Stimulated activated effector memory CD8-positive, alpha-beta T cell treated with anti-CD3 and anti-CD28 coated beads, Interleukin-12 subunit alpha, Interleukin-12 subunit beta, amount 100 ng/mL, for 72 hours (primary cell): ENCODE measurements at places on chromosomes 7 and 10.
A peak's percentile ranks its signal among the peaks of the same experiment; 100 is the strongest.

- no peak for DNase-seq
These were observed 13.5 kb downstream of the CREM start for GRCh38 chr10:35140126-35140525.

DNA sequence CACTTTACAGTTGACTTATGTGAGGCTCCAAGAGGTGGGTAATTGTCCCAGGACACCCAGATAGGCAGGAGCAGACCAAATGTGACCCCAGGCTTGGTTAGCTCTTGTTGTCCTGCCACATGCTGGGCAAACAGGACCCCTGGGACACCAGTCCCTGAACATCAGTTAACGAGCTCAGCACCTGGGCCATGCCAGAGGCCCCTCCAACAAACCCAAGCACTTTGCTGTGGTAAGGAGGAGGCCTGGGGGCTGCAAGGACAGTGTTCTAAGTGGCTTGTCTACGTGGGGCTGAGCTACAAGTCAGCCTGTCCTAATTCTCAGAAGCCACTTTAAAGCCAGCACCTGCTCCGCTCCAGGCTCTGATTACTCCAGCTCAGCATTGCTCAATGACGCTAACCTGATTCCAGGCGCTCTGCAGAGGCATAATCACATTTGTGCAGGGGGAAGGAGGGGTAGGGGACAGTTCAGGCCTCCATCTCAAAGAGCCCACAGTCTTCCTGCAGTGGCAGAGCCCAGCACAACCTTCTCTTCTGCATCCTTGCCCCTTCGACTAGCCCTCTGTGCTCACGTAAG lies 57.2 kb downstream of the DDC start:
- DNase-seq: no peak

GRCh38 chr7:143372070-143372469 lies 9.1 kb upstream of the ZYX start:
- DNase-seq: no peak

GRCh38 chr7:133839121-133839520 lies 288.0 kb upstream of the LRGUK start:
- DNase-seq: no peak

DNA sequence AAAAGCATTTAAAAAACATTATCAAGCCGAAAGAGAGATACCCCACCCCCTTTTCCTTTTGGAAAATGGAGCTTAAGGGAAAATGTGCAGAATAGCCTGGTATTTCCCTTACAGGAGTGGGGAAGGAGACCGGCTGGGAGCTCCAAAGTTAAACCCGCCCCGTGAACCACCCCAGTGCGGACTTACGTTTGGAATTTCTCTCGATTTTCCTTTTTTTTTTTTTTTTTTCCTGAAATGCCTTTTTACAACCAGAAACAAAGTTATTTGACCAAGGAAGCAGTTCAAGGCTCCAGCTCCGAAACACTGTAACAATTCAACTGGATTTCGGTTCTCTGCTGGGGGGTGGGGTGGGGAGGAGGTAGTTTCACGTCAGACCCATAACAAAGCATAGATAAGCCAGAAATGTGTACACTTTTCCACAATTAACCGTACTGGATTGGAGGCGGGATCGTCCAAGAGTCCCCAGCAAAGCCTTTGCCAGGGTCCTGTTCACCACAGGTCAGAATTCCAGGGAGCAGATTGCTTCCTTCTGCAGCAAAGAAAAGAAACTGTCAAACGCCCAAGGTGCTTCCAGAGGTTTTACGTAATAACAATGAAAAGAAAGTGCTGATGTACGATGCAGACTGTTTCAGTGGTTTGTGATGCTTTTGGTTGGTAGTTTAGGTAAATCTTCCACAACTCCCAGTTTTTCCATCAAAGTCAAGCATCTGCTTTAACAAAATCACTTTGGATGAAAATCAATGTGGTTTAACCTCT lies 6.7 kb downstream of the SKIDA1 start:
- DNase-seq: no peak

- no peak for DNase-seq
These were observed 89.2 kb downstream of the SPAG6 start for GRCh38 chr10:22434521-22434920.

- DNase-seq: no peak
These were observed 132.4 kb upstream of the FOXK1 start for GRCh38 chr7:4549681-4550080.

- peak; percentile 44 for DNase-seq
These were observed 816 bp upstream of the LRRC4 start for GRCh38 chr7:128031901-128032604.
